ENCODE measurements at places on chromosomes 5 and 9.

- DNase-seq, result no peak
Measured at GRCh38 chr9:16918920-16919319, 48.5 kb upstream of the BNC2 start.

GRCh38 chr5:81779125-81779915, 28.4 kb upstream of the SSBP2 start:
- DNase-seq, result no peak

- no peak for DNase-seq
Measured at GRCh38 chr9:136312436-136312835, 8.5 kb upstream of the CCDC187 start.

DNA sequence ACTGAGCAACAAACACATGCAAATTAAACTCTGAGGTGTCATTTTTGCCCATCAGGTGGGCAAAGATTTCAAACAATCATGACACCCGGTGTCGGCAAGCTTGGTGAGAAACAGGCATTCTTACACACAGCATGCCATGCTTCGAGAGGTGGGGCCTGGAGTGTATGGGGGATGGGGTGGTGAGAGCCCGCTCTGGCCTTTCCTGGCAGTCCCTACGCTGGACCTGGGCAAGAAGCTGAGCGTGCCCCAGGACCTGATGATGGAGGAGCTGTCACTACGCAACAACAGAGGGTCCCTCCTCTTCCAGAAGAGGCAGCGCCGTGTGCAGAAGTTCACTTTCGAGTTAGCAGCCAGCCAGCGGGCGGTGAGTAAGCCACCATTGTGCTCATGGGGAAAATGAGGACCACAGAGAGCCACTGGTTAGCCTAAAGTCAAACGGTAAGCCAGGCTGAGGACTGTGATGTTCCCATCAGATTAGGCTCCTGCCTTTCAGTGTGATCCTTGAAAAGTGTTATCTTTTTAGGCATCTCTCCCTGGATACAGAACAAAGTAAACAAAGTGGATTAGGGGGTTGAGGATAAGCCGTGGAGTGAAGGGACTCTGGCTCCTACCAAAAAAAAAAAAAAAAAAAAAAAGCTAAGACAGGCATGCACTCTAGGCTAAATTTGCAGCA, 9.4 kb downstream of the MYOZ3 start:
- no peak for DNase-seq

- DNase-seq, result no peak
Measured at GRCh38 chr5:36743891-36744772, 132.4 kb upstream of the NIPBL start.

GRCh38 chr5:160674901-160675300, 177.1 kb downstream of the ATP10B start:
- no peak for DNase-seq

DNA sequence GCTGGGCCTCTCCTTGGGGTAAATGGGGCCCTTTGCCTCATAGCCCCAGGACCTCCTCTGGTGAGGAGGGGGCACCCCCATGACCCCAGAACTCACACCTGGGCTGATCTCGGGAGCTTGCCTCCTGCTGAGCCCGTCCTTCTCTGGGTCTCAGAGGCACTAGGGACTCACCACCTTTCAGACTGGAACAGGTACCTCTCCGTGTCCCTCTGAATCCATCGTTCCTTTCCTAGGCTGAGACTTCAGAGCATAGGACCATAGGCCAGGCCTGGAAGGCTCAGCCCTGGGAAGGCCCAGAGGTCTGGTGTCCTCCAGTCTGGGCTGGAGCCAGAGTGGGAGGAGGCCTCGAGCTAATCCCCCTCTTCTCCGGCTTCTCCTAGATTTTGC, 97.9 kb downstream of the CACNA1B start:
- DNase-seq, result no peak

- DNase-seq, result no peak
Measured at GRCh38 chr9:23555851-23556250, 270.2 kb downstream of the ELAVL2 start.

DNA sequence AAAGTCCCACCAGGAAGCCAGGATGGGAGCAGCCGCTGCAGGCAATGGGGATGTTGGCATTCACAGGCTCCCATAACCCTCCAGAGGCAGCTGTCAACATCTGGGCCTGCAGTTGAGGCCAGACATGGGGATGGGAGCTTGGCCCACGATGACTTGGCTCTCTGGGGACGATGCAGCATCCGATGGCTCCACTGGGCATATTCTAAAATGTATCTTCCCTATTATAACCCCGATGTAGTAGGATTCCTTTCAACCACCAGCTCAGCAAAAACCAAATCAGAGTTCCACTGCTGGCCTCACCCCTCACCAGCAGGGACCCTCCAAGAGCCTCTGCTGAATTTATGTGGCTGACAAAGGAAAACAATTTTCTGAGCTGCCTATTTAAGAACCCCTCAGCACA, 7.1 kb downstream of the SPRY4 start:
- DNase-seq, result no peak

DNA sequence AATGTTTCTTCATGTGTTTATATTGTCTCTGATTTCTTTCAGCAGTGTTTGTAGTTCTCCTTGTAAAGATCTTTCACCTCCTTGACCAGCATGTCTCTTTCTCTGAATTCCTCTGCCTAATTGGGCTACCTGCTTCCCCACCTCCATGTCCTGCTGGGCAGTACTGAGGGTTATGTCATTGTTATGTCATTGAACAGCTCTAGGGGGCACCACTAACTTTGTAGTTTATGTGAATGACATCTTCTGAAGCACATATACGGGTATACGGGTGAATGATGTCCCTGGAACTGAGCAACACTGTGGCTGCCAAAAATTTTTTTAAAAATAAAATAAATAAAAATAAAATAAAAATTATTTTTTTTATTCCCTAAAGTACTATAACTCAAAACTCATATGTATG, 16.9 kb upstream of the SNCAIP start:
- DNase-seq, result no peak

DNA sequence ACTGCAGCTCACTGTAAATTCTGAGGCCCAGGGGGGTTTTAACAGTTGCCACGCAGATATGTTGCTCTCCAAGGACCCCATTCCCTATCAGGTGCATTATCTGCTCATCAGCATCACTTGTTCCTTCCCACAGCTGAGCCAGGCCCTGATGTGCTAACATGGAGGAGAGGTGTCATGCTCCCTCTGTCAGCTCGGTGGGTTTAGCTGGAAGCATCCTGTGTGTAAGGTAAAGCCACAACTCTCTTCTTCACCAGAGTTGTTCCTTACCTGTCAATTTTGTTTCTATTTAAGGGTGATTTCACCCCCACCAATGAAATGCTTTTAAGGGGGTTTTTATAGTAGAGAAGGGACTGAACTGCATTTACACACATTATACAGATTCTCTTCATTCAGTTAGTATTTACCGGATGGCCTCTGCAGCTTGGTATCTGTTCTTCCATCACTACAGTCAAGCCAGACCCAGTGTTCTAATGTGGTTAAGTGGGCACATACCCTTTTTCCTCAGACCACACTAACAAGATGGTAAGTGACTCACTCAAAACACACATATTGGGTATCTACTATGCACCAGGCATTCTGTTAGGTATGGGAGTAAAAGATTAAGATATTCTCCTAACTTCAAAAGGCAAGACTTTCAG, 205.4 kb downstream of the DCP2 start:
- no peak for DNase-seq

- DNase-seq, result peak; percentile 42
Measured at GRCh38 chr9:124320062-124320973, 62.6 kb downstream of the NEK6 start.

GRCh38 chr5:109164001-109164400, 245.8 kb downstream of the PJA2 start:
- no peak for DNase-seq

DNA sequence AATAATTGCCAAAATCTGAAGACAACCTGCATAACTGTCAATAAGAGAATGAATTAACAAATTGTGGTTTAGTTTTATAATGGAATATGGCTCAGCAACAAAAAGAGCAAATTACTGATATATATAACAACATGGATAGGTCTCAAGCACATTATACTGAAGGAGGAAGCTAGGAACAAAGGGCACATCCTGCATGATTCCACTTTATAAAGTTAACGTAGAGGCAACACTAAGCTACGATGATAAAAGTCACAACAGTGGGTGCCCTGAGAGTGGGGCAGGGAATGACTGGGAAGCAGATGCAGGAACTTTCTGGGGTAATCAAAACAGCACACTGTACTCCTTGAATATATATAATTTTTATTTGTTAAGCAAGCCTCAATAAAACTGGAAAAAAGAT, 165.2 kb downstream of the RMI1 start:
- DNase-seq, result no peak

DNA sequence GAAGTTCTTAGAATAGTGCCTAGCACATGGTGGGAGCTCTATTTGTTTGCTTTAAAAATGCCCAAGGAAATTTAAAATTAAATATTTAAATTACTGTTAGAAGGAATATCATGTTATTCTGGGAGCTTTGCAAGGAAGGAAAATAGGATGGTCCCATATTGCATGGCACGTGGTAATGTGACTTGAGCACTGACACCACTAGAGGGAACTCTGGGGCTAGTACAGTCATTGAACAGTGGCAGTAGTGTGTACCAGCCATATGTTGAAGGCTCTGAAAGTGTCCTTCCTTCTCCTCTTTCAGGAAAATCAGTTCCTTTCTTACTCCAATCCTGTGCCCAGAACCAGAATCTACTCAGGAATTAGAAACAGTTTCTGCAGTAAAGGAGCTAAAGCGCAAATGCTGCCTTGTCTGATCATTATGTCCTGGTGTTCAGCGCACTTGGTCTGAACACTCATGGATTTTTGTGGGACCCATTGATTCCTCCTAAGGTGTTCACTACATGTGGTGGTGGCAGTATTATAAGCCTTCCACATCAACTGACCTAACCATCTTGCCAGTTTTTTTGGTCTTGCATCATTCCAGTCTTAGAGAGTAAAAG, 54.1 kb downstream of the GDA start:
- no peak for DNase-seq

DNA sequence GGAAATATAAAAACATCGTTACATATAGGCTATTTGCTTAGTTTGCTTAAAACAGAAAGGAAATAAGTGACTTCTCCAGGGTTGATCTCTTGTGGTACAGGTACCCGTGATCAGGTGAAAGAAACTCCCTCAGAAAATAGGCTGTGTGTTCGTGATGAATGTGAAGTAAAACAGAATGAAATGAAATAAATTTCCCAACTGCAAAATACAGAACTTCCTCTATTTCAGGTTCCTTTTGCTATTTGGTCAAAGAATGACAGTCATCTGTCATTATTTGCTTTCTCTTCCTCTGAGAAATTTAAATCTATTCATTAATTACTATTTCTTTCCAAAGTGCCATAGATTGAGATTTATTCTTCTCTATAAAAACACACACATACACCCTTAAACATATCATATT, 408.1 kb downstream of the FAM170A start:
- DNase-seq, result no peak

DNA sequence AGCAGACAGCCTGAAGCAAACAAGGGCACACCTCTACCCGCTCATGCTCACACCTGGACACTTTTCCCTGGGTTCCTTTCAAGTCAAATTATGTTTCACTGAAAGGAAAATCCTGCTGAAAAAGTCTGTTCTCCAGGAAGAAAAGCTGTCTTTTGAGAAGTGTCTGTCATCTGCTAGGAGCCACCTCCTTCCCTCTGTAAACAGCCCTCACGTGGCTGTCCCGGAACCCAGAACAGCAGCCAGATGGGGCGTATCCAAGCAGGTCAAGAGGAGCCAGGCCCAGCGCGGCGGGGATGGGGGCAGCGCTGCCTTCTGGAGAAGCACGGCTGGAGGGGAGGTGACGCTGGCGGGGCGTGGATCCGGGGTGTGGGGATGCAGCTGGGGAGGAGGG, at the start of gene PNPLA7:
Gene PNPLA7, minus strand, starts transcription at position 172 of the 391 bp plus-strand sequence. CDS start 205 bp downstream, outside the sequence.
- DNase-seq, result peak; percentile 31

DNA sequence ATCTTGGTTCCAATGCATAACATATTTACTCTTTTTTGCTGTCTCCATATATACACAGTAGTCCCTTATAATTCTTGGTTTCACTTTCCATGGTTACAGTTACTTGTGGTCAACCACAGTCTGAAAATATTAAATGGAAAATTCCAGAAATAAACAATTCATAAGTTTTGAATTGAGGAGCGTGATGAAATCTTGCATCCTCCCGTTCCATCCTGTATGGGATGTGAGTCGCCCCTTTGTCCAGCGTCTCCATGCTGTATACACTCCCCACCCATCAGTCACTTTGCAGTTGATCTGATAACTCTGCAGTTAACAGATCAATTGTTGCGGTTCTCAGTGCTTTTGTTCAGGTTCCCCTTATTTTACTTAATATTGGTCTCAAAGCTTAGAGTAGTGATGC, 11.5 kb upstream of the FAF2 start:
- no peak for DNase-seq

DNA sequence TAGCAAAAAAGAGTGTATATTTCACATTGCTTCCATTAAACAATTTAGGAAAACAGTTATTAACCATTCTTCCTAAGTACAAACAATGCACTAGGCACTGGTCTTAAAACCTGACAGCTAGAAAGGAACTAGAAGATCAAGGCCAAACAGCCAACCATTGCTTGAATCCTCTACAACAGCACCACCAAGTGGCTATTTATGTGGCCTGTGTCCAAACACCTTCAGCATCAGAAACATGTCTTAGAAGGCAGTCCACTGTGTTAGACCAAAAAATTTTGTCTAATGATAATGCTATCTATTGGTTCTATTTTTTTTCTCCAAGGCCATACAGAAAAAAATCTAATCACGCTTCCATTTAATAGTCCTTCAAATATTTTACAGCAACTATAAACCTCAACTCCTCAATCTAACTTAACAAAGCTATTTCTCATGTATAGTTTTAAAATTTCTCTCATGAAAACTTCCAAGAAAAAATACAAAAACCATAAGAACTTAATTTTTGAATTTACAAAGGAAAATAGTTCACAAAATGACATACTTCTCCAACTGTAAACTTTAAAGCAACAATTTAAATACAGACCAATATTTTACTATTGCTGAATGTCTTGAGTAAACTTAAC, 36.1 kb downstream of the CAAP1 start:
- no peak for DNase-seq

DNA sequence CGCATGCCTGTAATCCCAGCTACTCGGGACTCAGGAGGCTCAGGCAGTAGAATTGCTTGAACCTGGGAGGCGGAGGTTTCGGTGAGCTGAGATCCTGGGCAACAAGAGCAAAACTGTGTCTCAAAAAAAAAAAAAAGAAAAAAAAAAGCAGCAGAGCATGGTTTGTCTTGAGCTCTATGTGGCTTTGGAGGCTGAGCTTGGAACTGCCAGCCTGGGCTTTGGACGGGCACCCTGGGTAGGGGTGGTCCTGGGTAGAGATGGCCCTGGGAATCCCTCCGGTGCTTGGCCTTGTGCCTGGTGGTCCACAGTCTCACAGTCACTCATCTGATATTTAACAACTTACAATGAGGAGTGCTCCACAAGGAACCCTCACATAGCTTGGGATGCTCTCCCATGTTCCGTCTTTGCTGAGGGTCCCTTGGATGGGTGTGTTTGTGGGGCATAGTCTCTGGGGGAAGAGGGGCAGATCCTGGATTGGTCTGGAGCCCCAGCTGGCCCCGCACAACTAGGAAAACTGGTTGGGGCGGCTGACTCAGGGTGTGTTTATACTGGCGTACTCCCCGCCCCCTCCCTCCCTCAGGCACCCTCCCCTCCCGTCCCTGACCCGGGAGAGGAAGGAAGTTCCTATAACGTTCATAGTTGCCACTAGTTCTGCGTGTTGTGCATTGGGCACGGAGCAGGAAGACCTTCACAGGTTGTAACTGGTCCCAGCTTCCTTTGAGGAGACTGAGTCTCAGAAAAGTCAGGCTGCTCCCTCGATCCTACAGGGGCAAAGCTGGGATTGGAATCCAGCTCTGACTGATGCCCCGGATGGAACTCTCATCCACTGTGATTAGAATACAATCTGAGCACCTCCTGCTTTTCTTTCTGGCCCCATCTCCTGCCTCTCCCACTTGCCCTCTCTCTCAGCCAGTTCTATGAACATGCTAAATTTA, 11.2 kb downstream of the IER5L start:
- no peak for DNase-seq

- DNase-seq, result no peak
Measured at GRCh38 chr5:111233052-111233374, 8.8 kb downstream of the CAMK4 start.

Measured in activated T-cell treated with anti-CD3 and anti-CD28 coated beads for 48 hours (primary cell).